ENCODE measurements at places on chromosomes 2 and 18.
A peak's percentile ranks its signal among the peaks of the same experiment; 100 is the strongest.

GRCh38 chr2:170369894-170370293 lies 191.9 kb downstream of the MYO3B start:
- DNase-seq = peak; percentile 7

GRCh38 chr2:68692511-68692910 lies 42.1 kb upstream of the ARHGAP25 start:
- DNase-seq = no peak

DNA sequence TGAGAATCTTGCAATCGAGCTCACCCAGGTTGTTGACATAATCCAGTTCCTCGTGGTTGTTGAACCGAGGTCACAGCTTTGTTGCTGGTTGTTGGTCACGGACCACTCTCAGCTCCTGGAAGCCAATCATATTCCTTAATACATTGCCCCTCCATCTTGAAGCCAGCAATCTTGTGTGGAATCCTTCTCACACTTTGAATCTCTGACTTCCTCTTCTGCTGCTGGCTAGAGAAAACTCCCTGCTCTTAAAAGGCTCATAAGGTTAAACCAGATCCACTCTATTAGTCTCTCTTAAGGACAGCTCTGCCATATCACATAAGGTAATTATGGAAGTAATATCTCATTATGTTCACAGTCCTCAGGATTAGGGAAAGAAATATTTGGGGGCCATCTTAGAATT lies 41.1 kb downstream of the SP140 start:
- DNase-seq = no peak

DNA sequence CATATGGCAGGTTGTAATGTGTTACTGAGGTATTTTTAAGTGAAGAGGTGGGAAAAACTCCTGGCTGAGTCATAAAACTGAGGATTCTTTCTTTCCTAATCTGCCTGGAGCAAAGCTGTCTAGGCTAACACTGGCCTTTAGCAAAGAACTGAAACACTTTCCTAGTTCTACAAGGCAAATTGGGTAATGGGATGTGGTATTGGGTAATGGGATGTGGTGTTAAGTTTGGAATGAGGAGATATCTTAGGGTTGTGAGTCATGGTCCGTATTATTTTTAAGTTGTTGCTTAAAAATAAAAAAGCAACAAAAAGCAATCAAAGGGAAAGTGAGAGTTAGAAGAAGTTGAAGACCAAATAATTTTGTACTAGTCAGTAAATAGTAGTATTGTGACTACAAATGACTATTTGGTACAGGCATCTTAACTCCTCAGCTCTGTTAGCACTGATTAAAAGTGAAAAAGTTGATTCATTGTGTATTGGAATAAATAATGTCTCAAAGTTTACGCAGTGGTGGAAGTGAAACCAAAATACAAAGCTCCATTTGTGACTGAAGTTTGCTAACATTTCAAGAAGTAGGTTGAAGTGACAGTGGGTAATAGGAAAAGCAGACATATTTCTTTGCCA lies 216.8 kb downstream of the CAMKMT start:
- DNase-seq = peak; percentile 51

- DNase-seq = peak; percentile 90
Measured at GRCh38 chr2:195477248-195477995, 179.6 kb upstream of the SLC39A10 start.

DNA sequence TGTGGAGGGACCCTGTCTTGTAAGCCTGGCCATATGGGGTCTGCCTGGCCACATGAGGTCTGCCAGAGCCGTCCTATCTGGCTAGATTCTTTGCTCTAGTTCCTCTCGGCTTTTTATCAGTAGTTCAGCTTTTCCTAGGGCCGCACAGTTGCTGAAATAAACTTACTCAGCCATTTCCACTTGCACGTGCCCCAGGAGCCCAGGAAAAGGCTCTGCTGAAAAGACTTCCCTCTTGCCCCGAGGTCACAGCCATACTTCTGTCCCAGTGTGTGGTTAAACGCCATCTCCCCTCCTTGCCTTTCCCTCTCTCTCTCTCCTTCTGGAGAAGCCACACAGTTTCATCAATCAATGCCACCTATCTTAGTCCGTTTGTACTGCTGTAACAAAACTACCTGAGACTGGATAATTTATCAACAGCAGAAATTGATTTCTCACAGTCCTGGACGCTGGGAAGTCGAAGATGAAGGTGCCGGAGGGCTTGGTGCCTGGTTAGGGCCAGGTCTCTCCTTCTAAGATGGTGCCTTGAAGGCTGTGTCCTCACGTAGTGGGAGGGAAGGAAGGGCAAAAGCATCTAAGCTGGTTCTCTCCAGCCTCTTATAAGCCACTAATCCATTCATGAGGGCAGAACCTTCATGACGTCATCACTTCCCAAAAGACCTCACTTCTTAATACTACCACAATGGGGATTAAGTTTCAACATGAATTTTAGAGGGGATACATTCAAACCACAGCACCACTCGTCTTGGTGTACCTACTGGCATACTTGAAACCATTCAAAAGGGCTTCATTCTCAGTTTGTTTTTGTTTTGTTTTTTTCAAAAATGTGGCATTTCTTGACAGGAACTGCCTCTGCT lies 11.2 kb upstream of the GALM start:
- no peak for DNase-seq

DNA sequence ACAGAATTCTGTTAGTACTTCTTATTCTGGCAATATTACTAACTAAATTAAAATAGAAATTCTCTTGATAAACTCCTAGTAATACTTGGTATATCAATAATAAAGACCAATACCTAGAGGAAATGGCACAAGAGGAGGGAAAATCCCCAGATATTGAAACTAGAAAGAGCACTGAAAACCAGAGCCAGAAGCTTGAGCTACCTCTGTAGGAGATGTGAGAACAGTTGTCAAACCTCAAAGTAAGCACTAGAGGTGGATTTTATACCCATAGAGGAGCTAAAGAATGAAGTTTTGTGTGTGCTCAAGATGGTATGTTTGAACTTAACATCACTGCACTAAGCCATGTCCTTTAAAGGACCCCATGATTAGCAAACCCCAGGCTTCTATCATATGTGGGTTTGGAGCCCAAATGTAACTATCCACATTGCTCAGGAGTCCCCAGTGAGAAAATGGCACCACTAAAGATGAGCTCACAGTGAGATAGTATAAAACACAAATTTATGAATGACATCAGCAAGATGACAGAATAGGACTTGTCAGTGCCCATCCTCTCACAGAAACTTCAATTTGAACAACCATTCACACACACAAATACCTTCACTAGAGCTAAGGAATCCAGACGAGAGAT lies 122.1 kb downstream of the PKP4 start:
- DNase-seq = no peak

- no peak for DNase-seq
Measured at GRCh38 chr2:217650229-217650628, 352.6 kb downstream of the TNS1 start.

DNA sequence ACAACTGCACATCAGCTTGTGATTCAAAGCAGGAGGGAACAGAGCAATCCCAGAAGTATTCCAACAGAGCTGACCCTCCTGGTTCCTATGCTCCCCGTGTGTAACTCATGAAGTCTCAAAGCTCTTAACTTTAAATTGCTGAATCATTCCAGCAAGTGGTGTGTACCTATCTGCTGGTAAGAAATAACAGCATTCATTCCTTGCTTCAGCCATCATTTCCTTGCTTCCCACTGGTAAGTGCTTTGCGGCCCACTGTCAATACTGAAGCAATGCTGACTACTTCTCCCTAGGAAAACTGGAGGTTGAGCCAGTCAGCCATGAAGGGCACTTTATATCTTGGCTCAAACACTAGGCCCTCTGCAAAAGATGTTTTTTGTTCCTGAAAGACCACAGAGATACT lies 222.4 kb downstream of the EXOC6B start:
- peak; percentile 11 for DNase-seq

DNA sequence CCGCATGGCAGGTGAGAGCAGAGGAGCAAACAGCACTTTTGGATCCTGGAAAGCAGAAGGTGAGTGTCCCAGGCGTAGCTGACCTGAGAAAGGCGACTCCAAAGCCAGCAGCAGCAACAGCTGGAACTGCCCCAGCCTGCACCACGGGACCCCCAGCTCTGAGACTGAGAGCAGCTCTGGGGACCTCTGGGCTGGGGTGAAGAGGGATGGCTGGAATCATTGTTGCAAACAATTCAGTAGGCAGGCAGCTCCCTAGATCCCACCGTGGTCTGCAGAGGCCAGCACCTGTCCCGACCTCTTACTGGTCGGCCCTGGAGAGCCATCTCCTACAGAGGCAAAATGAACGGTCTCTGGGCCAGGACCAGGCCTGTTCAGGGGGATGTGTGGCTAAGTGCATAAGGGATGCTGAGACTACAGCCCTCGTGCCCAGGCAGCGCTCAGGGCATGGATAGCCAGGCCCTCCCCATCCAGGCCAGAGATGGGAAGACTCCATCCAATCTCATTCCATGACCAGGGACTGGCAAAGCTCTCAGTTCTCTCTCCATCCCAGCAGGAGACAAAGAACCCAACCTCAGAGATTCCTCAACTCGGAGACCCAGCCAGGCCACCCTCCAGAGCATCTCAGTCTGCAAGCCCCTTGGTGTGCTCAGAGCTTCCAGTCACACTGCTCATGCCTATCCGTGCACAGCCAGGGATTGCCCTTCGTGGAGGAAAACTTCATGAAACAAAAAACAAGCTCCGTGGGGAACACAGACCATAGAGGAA lies 38.2 kb upstream of the ALPP start:
- DNase-seq = no peak
